ENCODE measurements at places on chromosomes 13 and 19.

GRCh38 chr19:18292462-18292809, 11.0 kb upstream of the JUND start:
- no peak for DNase-seq

GRCh38 chr19:9621156-9622037, at the start of gene ZNF561:
TSS of gene ZNF561 (minus strand) at chr19:9621232. CDS start at chr19:9619456, 1,776 bp downstream.
- peak; percentile 85 for DNase-seq

- peak; percentile 40 for DNase-seq
Measured at GRCh38 chr13:60398907-60399589, 2.0 kb downstream of the TDRD3 start.

- no peak for DNase-seq
Measured at GRCh38 chr13:107069108-107069776, 501.3 kb upstream of the ARGLU1 start.

DNA sequence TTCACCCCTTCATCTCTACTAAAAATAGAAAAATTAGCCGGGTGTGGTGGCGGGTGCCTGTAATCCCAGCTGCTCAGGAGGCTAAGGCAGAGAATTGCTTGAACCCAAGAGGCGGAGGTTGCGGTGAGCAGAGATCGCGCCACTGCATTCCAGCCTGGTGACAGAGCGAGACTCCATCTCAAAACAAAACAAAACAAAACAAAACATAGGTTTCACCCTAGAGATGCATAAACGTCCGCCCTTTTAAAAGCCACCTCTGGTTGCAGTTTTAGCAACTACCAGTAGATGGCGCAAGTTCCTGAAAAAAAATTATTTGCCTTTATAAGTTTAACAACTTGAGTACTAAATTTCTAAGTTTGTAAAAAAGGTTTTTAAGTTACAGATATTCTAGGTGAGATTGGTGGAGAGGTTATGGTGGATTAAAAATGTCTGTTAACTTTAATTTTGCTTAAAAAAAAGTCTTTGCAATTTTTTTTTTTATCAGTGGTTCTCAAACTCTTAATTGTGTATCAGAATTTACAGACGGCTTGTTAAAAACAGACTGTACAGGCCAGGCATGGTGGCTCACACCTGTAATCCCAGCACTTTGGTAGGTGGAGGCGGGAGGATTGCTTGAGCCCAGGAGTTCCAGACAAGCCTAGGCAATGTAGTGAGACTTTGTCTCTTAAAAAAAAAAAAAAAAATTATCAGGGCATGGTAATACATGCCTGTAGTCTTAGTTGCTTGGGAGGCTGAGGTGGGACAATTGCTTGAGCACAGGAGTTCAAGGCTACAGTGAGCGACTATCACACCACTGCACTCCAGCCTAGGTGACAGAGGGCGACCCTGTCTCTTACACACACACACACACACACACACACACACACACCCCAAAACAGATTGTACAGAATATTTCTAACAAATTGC, 42.1 kb downstream of the NAA16 start:
- DNase-seq: peak; percentile 85

DNA sequence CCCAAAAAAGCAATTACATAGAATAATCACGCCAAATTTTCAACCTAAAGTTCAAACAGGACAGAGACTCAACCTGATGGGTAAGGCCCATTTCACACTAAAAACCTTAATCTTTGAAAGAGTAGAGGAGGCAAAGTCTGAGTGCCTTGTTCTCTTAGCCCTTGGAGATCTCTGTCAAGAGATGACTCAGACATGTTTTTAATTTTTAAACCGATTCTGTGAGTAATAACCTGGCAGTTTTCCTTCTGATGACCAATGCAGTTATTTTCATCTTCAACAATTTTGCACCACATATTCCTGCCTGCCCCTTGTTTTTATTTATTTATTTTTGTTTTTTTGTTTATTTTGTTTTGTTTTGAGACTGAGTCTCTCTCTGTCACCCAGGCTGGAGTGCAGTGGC, 11.5 kb upstream of the TNFSF9 start:
- DNase-seq: peak; percentile 82

DNA sequence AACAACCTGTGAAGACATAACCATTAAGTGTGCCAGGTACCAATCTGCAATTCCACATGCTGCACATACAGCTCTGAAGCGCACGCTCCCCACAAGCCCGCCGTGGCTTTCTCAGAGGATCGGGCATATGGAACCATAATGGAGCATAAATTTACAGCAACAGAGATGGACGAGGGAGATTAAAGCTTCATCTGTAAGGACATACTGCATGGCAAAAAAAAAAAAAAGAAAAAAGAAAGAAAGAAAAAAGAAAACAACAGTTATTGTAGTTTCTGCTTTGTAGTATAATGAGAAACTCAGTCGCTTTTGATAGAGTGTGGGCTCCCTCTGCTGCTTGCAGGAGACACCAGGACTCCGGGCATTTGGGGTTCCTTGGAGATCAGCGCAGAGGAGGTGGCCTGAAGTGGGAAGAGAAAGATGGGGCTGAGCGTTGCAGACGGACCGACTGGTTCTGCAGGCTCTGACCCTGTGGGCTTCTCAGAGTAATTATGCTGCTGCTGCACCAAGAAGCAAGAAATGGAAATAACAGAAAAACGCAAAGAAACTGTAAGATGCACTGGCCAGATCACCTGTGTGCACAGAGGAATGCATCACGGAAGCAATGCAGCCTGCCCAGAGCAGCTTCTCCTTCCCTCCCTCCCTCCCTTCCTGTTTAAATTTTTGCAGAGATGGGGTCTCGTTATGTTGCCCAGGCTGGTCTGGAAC, 10.8 kb upstream of the PDCD5 start:
- peak; percentile 70 for DNase-seq

GRCh38 chr19:42452590-42452989, 9.8 kb upstream of the CXCL17 start:
- no peak for DNase-seq

- DNase-seq: peak; percentile 74
Measured at GRCh38 chr19:42455621-42456081, 12.9 kb upstream of the CXCL17 start.

GRCh38 chr19:584240-585001, 5.3 kb upstream of the HCN2 start:
- peak; percentile 39 for DNase-seq

DNA sequence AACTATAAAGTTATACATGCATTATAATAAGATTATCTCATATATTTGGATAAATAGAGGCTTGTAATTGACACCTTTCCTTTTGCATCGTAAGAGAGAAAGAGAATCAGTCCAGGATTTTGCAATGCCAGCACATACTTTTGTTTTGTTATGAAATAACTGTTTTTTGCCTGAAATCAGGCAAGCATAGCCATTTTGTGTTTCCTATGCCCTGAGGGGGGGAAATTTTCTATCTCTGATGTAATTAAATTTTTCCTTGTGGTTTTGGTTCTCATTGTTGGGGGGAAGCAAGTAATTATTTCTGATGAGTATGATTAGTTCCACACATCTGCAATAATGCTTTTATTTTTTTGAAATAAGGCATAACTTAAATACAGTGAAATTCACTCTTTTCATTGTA, 229.4 kb downstream of the NDFIP2 start:
- DNase-seq: peak; percentile 42

- DNase-seq: no peak
Measured at GRCh38 chr13:28171266-28171665, 32.9 kb downstream of the PAN3 start.

DNA sequence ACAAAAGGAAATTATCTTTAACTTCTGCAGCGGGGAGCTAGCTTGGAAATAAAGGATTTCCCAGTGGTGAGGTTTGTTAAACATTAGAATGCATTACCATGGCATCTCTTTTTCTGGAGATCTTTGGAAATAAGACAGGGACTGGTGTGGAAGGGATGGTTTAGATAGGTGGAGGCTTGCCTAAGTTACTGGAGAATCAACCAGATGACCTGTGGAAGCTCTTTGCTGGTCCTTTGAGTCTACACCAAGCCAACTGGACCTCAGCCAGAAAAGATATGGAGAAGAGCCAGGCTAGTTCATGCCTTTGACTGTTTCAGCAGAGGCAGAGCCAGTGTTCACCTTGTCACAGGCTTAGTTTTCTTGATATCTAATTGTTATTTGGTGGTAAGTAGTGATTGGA, 134.7 kb downstream of the KCNRG start:
- no peak for DNase-seq

GRCh38 chr19:46661735-46662592, 982 bp upstream of the DACT3 start:
- DNase-seq: peak; percentile 82

DNA sequence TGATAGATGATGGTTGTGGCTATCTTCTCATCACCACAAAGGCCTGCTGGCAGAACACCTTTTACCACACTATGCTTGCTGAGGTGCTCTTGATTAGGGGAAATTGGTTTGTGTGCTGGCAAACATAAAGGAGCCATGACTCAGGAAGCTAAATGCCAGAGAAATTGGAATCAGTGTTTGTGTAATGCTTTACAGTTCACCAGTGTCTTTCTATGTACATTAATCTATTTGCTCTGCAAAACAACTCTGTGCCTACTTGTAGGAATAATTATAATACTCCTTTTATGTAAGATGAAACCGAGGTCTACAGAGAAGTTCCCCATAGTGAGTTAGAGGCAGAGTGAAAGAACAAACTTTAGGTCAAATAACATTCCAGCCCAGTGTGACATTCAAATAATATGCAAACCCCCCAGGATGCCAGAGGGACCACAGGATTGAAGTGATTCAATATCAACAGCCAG, 390.5 kb upstream of the HTR2A start:
- peak; percentile 67 for DNase-seq

- no peak for DNase-seq
Measured at GRCh38 chr13:112187527-112188297, 120.8 kb downstream of the SOX1 start.

GRCh38 chr19:55452749-55453346, 8.6 kb downstream of the ISOC2 start:
- peak; percentile 69 for DNase-seq

- no peak for DNase-seq
Measured at GRCh38 chr19:33150852-33151518, 19.1 kb downstream of the WDR88 start.

DNA sequence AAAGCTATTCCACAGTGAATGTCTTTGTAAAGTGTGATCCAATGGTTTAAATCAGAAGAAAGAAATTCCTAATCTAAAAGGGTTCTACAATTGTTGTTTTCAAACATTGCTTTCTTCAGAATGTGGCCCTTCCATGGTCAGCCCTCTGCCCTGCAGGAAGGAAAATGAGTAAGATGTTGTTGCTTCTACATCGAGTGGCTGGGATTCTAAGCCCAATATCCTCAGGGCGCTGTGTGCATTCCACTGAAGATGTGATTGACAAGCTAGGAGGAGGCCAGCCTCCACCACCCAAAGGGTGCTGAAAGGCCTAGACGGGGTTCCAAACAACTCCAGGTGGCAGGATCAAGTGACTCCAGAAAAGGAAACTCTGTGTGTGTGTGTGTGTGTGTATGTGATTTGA, 316.9 kb upstream of the TSHZ3 start:
- no peak for DNase-seq

- DNase-seq: peak; percentile 23
Measured at GRCh38 chr19:40521276-40521675, 54.5 kb downstream of the SPTBN4 start.

DNA sequence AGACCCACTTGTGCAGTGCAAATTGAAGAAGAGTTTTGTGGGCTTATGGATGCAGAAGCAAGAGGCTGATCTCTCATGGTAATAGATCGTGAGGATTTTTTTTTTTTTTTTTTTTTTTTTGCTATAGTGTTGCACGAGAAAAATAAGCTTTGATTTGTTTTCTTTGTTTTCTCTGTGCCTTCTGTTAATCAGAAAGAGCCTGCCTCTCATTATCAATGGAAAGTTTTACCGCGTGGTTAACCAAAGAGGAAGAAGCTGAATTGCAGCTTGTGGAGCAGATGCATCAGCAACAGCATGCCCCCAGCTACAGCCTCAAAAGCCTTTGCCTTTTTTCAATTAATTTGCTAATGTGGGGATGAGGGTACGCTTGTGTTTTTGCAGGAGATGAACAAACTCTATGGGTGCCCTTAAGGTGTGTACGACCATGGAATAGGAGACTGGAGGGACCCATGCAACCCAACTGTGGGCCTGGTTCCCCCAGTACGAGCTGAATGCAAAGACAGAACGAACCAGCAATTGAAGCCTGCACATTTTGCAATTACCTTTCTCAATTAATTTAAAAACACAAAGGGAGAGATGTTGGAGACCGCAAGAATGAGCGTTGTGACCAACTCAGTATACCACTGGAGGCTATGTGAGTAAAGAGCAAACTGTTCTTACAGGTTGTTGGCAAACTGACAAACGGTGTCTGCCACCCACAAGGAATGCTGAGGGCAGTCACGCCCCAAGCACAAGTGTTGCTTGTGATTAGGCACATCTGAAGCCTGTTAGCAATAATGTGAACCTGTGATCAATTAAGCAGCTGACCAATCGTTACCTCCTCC, 58.6 kb upstream of the SPRY2 start:
- DNase-seq: peak; percentile 6

- DNase-seq: peak; percentile 84
Measured at GRCh38 chr13:47256618-47257017, 359.8 kb upstream of the HTR2A start.

All from LHCN-M2 (cell line).